ENCODE measurements at places on chromosomes 12 and 14.

GRCh38 chr14:69551511-69551910, 23.2 kb downstream of the CCDC177 start:
- DNase-seq, result no peak

GRCh38 chr12:30440826-30441602, 254.7 kb downstream of the IPO8 start:
- DNase-seq, result no peak

GRCh38 chr12:26821212-26821701, 11.7 kb downstream of the ITPR2 start:
- no peak for DNase-seq

GRCh38 chr12:6866920-6867412, 365 bp upstream of the TPI1 start:
- no peak for DNase-seq

DNA sequence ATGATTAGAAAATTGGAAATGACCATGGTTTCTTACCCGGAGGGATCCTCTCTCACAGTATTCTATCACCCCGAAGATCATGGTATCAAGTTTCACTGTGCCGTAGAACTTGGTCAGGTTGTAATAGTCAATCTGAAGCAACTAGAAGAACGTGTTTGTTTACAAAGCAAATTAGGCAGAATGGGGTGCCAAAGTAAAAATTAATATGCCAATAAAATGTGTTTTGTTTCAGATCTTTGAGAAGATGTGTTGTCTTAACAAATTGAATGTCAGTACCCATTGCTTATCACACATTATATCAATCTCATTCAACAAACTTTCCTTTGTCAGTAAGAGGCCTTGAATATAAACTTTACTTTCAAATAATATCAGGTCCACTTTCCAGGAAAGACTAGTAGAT, 45.0 kb downstream of the GUCY2C start:
- no peak for DNase-seq

DNA sequence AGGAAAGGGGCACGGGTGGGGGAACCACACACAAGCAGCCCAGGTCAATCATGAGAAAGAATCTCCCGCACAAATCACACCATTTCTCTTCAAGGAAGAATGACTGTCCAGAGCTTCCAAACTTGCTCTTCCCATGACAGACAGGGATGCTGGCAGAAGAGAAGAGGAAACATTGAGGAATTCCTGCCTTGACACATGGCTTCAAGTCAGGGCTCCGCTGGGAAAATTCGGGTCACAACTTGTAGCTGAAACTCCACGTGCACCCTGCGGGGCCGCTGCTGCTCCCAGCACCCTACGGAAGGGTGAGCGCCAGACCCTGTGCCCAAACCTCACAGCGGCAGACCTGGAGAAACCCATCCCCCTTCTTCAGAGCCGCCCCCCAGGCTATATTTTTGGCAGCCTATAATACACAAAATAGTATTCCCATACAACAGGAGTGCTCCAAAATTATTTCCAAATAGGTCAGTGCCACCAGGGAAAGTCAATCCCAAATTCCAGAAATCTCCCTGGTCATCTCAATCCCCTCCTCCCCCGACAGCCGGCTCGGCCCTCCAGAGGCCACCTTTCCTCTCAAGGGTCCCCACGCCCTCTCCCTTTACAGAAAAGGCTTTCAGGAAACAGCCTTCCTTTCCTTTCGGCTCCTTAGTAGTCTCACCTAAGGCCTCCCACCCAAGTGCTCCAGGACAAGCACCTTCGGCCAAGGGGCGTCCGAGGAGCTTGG, 1.3 kb downstream of the TMEM132D start:
- no peak for DNase-seq

GRCh38 chr12:120121766-120122293, 5.3 kb upstream of the RAB35 start:
- DNase-seq, result no peak

DNA sequence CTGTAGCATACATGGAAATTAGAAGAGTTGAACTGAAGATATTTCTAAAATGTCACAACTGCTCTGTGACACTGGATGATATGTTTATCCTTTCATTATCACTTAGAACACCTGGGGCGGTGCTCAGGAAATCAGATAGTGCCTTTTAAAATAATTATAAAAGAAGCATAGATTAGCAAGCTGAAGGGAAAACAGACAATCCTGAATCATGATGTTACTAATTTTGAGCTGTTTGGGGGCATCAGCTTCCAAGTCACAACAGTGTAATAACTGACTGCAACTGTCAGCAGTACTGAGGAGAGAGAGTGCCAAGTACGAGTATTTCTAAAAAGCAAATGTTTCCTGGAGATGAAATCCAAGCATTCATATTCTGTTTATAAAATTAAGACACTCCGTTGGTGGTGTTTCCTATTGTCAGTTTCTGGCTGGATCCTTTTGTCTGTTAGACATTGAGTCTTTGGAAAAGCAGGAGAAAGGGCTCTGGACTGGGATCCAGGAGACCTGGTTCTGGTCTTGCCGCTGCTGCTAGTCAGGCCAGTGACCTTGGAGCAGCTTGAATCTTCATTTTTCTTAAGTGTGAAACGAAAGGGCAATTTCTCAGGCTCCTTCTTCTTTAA, 380.1 kb downstream of the EGLN3 start:
- DNase-seq, result no peak

DNA sequence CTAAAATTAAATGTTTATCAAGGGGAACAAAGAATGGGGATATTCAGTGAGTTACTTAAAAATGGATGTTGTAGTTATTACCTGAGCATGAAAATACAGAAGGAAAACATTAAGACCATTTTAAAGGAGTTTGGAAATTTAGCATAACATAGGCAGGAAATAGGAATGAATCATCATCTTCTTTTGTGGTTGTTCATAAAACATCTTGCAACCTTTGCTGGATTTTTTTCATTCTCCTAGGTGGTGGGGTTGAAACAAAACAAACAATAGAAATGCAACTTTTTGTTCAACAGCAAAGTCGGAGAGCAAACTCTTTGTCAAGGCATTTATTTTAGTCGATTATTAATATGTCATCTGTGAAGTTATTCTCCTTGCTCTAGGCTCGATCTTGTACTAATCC, 275.1 kb downstream of the IPO8 start:
- no peak for DNase-seq

DNA sequence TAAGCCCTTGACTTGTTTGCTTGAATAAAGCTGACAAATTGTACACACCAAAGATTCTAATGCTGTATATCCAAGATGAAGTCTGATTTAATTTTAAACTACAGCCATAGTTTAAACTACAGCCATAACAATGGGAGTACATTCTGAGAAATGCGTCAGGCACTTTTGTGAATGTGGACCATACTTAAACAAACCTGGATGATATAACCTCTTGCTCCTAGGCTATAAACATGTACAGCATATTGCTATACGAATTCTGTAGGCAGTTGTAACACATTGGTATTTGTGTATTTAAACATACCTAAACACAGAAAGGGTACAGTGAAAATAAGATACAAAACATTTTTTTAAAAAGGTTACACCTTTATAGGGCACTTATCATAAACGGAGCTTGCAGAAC, 59.4 kb upstream of the KCNMB4 start:
- DNase-seq, result no peak

GRCh38 chr12:57204454-57204853, 12.1 kb upstream of the NXPH4 start:
- no peak for DNase-seq

- DNase-seq, result no peak
Measured at GRCh38 chr12:66668311-66668710, 10.6 kb downstream of the GRIP1 start.

- no peak for DNase-seq
Measured at GRCh38 chr14:31362746-31363145, 57.6 kb downstream of the HEATR5A start.

- DNase-seq, result no peak
Measured at GRCh38 chr14:66440801-66441200, 45.4 kb upstream of the CCDC196 start.

GRCh38 chr12:33703221-33703620, 263.6 kb upstream of the SYT10 start:
- DNase-seq, result no peak

DNA sequence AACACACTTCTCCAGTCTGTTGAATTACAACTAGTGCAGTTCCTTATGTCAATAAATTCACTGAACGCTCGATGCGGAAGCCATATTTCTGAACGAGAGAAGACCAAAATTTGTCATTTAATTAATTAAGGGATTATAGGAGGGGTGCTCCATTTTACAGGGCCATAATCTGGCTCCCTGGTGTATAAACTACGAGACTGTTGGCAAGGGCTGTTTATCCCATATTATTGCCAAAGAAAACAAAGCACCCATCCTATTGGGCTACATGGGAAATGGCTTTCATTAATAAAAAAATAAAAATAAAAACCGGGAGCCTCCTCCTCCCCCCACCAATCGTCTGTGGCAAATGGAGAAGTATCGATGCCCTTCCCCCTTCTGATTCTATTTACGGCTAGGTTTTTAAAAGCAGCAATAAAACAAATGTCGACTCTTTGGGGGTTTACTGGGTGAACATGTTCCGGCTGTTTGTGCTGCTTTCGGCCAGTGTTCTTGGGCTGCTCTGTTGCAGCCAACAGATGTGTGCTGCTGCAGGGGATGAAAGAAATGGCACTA, 24.8 kb downstream of the ATF7 start:
- no peak for DNase-seq

GRCh38 chr14:90040411-90040810, 21.4 kb upstream of the KCNK13 start:
- no peak for DNase-seq

DNA sequence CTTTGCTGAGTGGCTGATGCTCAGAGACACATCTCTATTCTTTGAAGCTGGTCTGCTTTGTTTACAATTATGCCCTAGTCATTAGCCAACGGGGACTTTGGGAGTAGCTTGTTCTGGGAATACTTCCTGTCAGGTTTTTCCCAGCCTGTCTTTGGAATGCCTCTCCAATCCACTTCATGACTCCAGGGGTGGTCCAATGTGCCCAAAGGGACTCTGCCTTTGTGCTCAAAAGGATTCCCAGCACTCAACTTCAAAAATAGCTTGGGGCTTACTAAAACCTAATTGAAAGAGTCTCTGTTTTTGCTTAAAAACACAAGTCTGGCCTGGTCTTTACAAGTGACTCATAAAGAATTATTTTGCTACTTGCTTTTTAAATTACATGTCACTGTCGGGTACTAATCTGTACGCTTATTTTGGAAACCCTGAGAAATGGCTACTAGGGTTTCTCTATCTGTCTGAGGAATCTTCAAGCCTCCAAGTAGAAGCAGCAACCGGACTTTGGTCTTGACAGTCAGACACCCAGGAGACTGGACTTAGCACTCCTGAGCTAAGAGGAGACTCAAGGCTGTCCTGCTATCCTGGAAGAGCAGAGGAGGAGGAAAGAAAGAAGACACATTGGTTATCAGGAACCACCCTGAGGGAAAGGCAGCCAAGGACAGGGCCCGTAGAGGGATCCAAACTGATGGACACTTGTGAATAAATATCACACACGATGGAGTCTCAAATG, 20.7 kb downstream of the PHLDA1 start:
- DNase-seq, result no peak

DNA sequence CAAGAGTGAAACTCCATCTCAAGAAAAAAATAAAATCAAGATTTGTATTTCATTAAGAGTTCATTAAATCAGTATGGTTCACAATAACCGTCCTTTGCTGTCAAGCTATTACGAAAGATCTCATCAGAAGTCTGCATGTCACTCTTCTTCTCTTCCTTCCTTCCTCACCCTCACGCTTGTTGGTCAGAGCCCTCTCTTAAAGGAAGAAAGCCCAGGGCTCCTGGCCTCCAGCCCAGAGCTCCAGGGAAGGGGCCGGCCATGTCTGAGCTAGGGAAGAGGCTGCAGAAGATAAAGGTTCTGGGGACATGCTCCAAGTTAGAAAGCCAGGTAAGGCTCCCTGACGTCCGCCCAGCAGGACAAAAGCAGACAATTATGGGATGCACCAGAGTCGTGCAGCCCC, 43.1 kb upstream of the DLK1 start:
- DNase-seq, result no peak

DNA sequence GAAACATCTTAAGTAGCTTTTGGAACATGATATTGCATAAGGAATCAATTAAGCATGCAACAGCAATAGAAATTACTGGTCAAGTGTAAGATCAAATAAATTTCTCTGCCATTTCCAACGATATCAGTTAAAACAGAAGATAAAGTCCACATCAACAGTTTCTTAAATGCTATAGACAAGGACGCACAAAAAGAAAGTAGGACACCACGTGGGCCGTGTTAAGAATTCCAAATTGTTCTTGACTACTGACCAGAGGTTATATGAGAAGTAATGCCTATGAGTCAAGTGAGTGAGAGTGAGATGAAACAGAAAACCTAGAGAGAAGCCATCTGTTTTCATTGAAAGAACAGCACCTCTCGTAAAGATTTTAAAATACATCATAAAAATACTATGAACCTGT, 318.2 kb downstream of the TMEM117 start:
- no peak for DNase-seq

GRCh38 chr12:10562306-10562933, 51.0 kb downstream of the MAGOHB start:
- no peak for DNase-seq

DNA sequence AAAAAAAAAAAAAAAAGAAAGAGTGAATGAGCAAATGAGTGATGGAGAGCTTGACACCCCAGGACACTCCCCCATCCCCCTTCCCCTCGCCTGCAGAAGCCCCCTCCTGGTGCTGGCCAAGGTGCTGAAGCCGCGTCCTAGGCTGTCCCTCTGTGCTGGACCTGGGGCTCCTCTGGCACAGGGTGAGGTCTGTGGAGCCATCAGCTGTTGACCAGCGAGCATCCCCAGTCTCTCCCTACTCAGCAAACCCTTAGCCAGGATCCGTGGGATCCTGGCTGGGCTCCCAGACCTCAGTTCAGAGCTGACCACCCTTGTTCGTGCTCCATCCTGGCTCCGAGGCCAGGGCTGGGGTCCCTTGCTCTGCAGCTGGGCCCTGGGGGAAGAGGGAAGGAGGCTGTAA, 5.4 kb upstream of the KIF26A start:
- no peak for DNase-seq

- no peak for DNase-seq
Measured at GRCh38 chr12:94754653-94755052, 104.3 kb upstream of the TMCC3 start.

DNA sequence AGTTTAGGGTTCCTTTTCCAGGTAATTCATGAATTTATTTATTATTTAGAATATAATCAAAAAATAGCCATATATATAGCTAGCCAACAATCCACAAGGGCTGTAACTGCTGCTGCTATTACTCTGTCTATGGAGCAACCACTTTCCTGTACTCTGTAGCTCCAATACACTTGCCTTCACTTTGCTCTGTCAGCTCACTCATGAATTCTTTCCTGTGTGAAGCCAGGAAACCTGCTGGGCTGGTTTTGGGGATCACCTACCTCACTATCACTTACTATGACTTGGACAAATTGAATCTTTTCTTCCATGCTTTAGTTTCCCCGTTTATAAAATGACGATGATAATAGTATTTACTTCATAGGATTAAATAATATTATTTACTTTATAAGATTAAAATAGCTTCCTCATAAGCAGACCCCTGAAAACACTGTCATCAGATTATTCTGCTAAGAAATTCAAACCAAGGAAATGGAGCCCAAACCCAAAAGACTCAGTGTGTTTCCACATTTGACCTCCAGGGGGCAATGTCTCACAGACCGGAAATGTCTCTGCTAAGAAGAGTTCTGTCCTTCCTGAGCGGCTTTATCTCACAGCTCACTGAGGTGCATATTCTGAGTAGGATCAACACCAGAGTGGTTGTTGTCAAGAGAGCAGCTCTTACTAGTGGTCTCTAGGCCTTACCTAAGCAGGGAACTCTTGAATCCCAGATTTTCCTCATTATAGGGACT, 457.1 kb downstream of the DAD1 start:
- no peak for DNase-seq

All from effector memory CD4-positive, alpha-beta T cell (primary cell).